Neural progenitor cell (in vitro differentiated cells): ENCODE measurements at places on chromosomes 13 and 19. TPM values are rescaled to one million over a fixed set of nuclear protein-coding genes. Genes with fewer than 3 reads are reported as not detected.

DNA sequence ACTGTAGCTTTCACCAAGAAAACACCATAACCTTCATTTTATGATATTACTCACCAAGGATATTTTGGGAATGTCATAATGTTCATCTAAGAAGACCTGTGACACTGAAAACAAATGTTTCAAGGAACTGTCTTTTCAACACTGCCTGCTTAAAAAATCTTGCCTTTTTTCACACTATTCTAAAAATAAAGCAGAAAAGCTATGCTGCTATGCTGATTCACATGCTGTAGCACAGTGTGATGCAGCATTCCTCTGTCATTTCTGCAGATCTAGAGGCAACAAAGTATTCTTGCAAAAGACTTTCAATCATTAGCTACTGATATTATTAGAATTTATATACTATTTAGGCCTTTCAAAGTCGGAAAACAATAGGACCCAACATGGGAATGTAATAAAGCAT, 525.7 kb downstream of the UQCRFS1 start:
- DNase-seq, result no peak

- DNase-seq, result peak; percentile 34
These were observed 5.5 kb upstream of the KLK6 start for GRCh38 chr19:50974702-50975556.

The HCST gene
- total RNA-seq, result not detected in 2 replicates

The DHDH gene
- 1.6 TPM in 1 of 2 replicates, not detected in the other for total RNA-seq

DNA sequence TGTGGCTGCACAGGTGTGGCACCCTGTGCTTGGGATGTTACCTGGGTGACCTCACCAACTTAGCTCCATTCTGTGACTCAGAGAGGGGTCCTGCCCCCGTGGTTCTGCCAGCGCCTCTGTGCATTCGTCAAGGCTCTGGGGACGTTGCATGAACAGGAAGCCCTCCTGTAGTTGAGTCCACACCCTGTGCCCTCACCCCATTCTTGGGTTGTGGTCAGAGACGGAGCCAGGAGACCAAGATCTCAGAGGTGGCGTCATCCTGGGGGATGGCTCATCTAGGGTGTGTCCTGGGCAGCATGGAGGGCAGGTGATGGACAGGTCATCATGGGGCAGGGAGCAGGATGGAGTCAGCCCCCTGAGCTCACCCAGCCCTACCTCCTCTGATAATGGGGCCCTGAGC, 2.5 kb downstream of the COX6B2 start:
- DNase-seq, result no peak

- no peak for DNase-seq
These were observed 22.3 kb downstream of the IER2 start for GRCh38 chr19:13172346-13173138.

GRCh38 chr13:61162636-61163035, 253.0 kb downstream of the PCDH20 start:
- no peak for DNase-seq

The SLC6A16 gene
- total RNA-seq, result 2.9 and 5.0 TPM in 2 replicates

GRCh38 chr19:12800923-12801465, 606 bp downstream of the PRDX2 start:
- DNase-seq, result peak; percentile 70

The KLK5 gene
- total RNA-seq, result not detected in 2 replicates

GRCh38 chr13:33785384-33785783, 32.6 kb upstream of the RFC3 start:
- no peak for DNase-seq

GRCh38 chr19:7505288-7505681, 10.6 kb upstream of the ZNF358 start:
- DNase-seq, result no peak

The ZNF738 gene
- 180 and 268 TPM in 2 replicates for total RNA-seq

GRCh38 chr13:49664606-49665005, 26.7 kb downstream of the EBPL start:
- DNase-seq, result peak; percentile 87

- no peak for DNase-seq
These were observed 90.1 kb downstream of the SERP2 start for GRCh38 chr13:44463759-44464158.

The ZNF527 gene
- total RNA-seq, result 7.1 and 8.6 TPM in 2 replicates

DNA sequence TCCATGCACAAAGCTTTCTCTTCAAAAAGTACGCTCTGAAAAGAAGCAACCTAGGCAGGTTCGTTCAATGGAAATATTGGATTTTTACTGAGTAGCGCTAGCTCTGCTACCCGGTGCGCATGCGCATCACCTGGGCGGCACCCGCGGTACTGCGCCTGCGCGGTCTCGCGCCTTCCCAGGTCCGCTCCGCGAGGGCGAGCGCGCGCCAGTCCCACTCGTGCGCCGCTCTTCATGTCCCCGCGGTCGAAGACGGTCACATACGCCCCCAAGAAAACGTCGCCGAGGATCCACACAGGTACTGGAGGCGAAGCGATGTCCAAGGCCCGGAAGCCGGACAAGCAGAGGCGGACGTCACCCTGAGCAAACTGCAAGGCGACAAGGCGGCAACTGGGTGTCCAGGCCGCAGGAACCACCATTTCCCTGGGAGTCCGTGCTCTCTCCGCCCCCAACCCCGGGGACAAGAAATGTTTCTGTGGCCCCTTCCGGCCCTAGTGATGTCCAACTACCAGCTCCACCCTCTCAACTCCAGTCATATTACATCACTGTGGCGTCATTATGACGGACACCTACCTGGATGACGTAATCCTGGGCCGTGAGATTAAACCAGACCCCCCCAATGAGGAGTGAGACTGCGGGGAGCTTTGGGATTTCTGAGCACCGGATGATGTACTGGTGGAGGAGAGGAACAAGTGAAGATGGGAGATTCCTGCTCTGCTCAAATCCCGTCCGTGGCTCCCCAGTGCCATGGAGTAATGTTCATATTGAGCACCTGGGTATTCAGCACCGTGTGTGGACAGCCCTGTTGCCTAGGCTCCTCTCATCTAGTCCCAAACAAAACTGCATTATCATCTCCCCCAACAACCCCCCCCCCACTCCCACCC, 4.8 kb upstream of the KCNC3 start:
- peak; percentile 86 for DNase-seq

The REXO1 gene
- 12.8 and 38.7 TPM in 2 replicates for total RNA-seq

GRCh38 chr13:48066310-48066989, 28.5 kb downstream of the MED4 start:
- no peak for DNase-seq

DNA sequence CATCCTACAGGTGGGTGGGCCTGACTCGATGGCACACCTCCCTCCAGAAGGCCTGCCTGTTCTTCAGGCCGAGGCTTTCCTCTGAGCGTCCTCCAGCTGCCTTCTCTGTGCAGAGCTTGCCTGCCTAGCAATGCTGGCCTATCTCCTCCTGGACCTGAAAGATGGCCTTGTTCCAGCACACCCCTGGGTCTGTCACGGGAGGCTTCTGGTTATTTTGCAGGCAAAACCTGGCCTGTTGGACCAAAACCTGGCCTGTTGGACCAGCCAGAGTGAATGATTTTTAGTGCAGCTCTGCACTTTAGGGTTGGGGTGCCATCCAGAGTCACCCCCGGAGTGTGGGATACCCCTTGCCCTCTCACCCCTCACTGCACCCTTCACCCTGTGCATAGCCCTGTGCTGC, 128.4 kb downstream of the KATNAL1 start:
- DNase-seq, result no peak

DNA sequence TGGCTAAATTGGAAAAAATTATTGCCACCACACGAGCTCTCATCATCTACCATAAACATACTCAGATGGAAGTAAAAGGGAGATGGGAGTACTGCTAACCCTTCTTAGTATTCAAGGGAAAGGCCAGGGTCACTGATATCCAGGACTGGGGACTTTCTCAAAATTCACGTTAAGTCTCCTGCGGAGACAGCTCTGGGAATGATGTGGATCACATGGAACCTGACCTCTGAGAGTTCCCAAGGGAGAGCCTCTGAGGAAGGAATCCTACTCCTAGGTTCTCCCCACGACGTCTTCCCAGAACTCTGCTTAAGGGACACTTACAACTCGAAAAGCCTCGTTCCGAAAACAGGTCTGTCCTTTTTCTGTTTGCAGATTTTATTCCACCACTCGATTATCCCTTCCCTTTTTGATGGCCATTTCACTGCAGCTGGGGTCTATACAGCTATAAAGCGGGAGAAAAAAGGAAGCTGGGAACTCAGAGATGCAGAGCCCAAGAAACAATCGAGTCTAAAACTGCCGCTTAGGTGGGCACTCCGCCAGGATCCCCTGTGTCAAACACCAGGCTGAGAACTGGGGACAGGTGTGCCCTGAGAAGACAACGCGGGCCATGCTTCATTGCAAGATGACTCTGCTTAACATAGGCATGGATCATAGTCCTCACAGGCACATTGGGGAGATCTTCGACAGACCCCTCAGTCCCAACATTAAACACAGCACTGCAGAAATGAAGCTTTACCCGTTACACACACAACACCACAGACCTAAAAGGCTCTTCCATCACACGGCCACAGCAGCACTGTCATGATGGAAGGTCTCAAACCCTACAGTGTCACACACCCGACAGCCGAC, 823 bp upstream of the ZNF567 start:
- DNase-seq, result peak; percentile 19

DNA sequence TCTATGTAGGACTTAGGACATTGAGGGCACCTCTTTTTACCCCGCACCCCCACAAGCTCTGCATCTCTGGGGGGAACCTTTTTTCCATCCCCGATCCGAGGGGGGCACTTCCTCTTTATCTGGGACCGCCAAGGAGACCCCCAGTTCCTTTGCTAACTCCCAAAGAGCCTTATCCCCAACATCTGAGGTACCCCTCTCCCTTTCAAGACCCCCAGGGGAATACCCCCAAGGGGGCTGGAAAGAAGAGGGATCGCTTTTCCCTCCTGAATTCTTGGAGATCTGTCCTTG, 1.1 kb downstream of the TNFSF9 start:
- DNase-seq, result no peak

DNA sequence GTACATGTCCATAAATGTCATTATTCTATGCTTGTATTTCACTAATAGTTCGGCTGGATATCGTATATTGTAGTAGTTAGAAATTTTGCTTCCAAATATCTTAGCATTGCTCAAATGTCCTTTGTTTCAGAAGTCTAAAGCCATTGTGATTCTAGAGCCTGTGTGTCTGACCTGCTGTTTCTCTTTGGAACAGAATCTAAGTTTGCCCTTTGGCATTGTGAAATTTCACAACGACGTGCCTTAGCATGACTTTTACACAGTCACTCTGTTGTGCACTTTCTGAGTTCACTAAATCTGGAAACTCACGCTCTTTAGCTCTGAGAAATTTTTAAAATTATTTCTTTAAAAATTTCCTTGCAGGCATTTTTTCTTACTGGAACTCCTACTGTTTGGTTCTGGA, 152.2 kb downstream of the TBC1D4 start:
- DNase-seq, result no peak

DNA sequence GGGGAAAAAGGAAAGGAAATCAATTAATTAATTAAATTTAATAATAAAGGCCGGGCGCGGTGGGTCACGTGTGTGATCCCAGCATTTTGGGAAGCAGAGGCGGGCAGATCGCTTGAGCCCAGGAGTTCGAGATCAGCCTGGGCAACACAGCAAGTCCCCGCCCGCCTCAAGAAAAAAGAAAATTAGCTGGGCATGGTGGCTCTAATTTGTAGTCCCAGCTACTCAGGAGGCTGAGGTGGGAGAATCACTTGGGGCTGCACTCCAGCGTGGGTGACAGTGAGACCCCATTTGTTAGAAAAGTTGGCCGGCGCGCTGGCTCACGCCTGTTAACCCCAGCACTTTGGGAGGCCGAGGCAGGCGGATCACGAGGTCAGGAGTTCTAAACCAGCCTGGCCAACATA, 733 bp upstream of the CD320 start:
- no peak for DNase-seq

The BRME1 gene
- 0.49 and 4.1 TPM in 2 replicates for total RNA-seq

The RGL3 gene
- 0.49 and 4.7 TPM in 2 replicates for total RNA-seq

DNA sequence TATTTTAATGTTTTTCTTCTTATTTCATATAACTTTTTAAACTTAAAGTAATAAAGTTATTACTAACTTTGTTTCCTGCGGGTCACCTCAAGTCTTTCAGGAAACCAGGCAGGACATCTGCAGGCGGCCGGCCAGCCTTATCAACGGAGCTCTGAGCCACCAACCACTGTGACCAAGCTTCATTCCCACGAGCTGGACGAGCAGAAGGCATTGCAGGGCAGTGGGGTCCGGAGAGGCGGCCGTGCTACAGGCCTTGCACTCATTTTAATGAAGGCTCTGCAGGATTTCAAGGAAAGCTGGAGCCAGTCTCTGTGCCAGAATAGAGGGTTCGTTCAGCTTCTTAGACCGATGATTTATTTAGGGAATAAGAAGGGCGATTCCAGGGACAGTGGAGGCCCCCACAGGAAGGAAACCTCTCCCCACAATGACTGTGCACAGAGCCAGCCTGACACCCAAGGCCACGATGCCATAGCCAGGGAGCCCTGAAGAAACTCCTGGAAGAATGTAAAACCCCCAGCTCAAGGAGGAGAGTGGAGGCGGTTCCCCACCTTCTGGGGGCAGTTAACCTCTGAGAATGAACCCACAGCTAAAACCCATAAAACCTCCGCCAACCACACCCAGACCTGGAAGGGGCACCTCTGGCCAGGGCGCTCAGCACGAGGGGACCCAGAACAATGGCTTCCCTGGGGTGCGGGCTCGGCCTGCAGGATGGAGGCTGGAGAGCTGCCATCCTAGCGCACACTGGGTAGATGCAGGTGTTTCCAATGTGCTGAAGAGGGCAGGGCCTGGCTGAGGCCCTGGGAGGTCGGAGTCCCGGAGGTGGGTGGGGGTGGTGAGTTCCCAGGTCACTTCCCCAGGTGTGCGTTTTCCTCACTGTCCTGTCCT, 75.0 kb downstream of the RASA3 start:
- DNase-seq, result no peak

- no peak for DNase-seq
These were observed 405.8 kb downstream of the FGF9 start for GRCh38 chr13:22076658-22077057.

- peak; percentile 44 for DNase-seq
These were observed 13.2 kb upstream of the UQCR11 start for GRCh38 chr19:1618157-1619093.

DNA sequence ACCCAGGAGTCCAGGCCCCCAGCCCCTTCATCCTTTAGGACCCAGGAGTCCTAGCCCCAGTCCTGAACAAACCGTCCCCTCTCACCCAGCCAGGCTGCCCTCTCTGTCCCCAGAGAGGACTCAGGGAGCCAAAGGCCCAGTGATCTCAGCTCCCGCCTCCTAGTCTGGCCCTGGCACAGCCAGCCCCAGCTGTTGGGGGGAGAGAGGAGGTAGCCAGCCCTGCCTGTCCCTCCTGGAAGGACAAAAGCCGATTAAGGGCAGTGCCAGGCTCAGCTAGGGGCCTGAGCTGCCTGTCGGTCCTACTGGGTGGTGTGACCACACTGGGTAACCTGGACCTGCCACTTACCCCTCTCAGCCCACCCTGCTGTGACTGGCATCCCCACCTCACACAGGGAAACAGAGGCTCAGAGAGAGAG, 14.5 kb downstream of the LIPE start:
- no peak for DNase-seq

- DNase-seq, result no peak
These were observed 9.6 kb upstream of the KPTN start for GRCh38 chr19:47493378-47494210.

The STX10 gene
- total RNA-seq, result 36.5 and 51.2 TPM in 2 replicates
